ENCODE measurements at places on chromosomes 7 and 10.
A peak's percentile ranks its signal among the peaks of the same experiment; 100 is the strongest.

- no peak overlapping the region for H3K4me3 ChIP-seq
- no peaks in the 10 kb centered on the region for H3K4me1 ChIP-seq
- no peak for DNase-seq
- H3K27ac ChIP-seq, result no peak overlapping the region
- H3K36me3 ChIP-seq, result no peaks in the 10 kb centered on the region
- no peaks in the 10 kb centered on the region for H3K27me3 ChIP-seq
Measured at GRCh38 chr10:80266513-80266863, 23.0 kb downstream of the MAT1A start.

GRCh38 chr10:101749047-101750016 is 26.6 kb downstream of the FGF8 start:
- H3K36me3 ChIP-seq, result no peaks in the 10 kb centered on the region
- H3K4me1 ChIP-seq, result no peaks in the 10 kb centered on the region
- no peak for DNase-seq
- no peak overlapping the region for H3K27ac ChIP-seq

GRCh38 chr10:10677479-10677878 is 340.2 kb upstream of the CELF2 start:
- no peaks in the 10 kb centered on the region for H3K4me1 ChIP-seq
- H3K27ac ChIP-seq, result no peak overlapping the region
- peak; percentile 44 for DNase-seq
- no peaks in the 10 kb centered on the region for H3K36me3 ChIP-seq
- no peaks in the 10 kb centered on the region for H3K27me3 ChIP-seq
- H3K4me3 ChIP-seq, result no peak overlapping the region

DNA sequence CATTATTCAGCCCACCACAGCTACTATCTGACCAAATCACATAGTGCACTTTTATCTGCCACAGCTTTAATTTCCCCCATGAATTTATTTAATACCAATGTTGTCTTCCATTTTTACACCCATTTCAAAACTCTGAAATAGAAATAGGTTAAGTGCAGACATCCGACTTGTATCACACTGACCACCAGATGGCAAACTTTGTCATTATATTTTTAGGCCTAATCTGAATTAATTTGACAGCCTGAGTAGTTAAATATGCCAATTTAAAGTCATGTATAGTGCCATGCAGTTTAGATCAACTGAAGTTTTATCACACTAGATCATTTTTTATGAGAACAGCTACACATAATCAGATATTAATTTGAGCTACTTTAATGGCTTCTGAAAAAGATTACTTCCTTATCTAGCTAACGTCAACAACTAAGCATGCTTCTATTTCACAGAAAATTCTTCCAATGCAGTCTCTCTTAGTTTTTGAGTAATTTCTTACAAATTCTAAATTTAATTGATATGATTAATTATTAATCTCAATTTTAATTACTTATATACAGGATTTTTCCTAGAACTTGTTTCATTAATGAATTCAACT is 566.4 kb downstream of the GFRA1 start:
- H3K27me3 ChIP-seq, result no peaks in the 10 kb centered on the region
- DNase-seq, result peak; percentile 12
- no peaks in the 10 kb centered on the region for H3K4me1 ChIP-seq
- no peak overlapping the region for H3K4me3 ChIP-seq
- H3K36me3 ChIP-seq, result no peaks in the 10 kb centered on the region
